Pancreas (tissue), 10 donors: ENCODE measurements at places on chromosomes 6 and 20.

DNA sequence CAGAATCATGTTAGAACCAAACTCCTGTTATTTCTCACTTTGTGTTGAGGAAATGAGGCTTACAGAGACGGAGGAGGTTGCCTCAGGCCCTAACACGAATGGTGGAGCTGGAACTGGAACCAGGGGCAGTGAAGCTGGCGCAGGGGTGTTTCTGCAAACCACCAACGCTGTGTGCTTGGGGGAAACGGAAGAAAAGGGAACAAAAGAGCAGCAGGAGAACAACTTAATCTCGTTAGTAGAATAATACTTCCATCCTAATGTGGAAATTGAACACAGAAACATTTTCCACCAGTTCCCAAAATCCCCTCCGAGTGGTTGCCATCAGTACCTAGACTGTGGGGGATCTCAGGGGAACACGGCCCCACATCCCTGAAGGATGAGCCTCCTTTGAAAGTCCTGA lies 103.4 kb upstream of the FRMD1 start:
- DNase-seq, result no peak

DNA sequence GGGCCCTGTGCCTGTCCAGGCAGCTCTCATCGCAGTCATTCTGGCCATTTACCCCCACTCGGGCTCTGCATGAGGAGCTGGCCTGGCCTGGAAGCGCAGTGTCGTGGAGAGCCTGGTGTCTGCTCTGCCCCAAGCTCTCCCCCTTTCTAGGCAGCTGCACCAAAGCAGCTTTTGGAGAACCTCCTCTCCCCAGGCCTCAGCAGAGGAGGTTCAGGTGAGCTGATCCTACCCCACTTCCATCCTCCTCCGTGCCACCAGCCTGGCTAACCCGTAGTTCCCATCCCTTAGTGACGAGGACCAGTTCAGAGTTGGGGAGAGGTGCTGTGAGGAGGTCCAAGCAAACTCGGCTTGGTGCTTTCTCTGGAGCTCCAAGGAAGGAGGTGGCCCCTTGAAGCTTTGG lies 30.5 kb upstream of the PHACTR3 start:
- no peak for DNase-seq

DNA sequence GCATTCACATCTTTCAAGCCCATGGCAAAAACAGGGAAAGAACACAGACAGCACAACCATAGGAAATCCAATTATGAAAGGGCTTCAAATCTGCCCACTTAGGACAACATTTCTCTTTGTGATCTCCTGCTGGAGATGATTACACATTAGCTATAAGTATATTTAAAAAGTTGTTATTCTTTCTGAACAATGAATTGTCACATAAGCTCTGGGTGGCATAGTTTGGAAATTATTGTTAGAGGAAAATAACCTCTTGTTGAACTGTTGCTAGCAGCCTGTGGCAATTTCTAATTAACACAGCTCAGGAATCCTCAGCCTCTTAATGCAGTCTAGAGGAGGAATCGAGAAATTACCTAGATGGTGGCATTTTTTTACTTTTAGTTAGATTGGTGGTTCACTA lies 54.9 kb downstream of the BCAS1 start:
- DNase-seq, result no peak

DNA sequence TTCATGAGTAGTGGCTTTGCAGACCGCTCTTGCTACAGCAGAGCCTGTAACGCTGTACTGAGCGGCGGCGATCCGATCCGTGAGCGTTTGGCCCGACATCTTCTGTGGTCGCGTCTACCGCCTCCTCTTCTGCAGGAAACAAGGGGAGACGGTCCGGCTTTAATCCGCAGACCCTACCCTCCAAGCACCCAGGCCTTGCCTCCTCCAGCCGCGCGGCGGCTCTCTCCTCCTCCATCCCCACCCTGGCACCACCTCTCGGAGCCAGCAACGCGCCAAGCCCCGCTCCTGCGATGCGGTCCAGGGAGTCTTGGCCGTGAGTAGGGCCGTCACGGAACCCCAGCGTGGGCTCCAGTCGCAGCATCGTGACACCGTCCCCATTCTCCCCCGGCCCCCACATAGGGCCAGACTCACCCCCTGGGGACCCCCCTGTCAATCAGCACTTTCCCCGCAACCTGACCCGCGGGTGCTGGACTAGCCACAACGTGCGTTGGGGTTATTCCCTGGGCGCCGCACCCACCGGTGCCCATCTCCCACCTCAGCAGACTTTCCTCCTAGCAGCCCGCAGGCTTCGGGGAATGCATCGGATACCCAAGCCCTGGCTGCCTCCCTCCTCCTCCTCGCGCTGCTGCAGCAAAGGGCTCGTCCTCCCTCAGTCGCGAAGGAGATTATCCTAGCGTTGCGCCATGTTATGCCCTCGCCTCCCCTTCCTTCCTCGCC lies 914 bp downstream of the SNAP91 start:
- peak; percentile 62 for DNase-seq

DNA sequence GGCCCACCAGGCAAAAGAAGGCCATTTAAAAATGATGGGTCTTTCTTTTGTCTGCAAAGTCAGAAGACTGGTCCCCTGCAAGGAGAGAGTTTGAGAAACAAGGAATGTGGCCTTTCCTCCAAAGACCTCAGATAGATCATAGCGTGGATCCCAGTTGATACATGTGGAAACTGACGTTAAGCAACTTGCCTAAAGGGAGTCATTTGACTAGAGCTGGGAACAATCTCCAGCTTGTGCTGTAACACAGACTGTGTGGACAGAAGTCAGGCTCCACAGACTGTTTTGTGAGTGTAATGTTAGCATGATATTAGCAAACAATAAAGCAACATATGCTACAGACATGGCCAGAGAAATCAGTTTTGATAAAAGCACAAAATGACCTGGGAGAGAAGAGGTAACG lies 140.4 kb upstream of the CITED2 start:
- DNase-seq, result no peak

- DNase-seq, result no peak
Measured at GRCh38 chr20:4061987-4062386, 46.6 kb upstream of the RNF24 start.

- no peak for DNase-seq
Measured at GRCh38 chr6:150004101-150004782, 21.1 kb downstream of the RAET1L start.

DNA sequence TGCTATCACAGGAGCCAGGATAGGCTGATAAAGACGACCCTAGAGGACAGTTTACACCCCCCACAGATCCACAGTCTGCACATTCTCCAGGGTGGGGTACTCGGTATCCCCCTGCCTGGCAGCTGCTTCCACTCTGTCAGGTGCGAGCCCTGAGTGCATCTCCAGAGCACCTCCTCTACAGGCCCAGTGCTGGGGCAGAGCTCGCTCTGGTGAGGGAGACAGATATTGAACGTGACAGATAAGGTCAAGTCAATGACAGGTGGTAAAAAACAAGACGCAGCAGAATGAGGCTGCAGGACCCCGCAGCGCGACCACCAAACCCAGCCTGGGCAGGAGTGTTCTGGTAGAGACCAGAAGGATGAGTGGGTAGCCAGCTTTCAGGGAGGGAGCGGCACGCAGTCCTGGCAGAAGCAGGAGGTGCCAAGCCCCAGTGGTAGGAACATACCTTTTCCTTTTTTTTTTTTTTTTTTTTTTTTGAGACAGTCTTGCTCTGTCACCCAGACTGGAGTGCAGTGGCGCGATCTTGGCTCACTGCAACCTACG lies 12.4 kb upstream of the MYL9 start:
- DNase-seq, result no peak

DNA sequence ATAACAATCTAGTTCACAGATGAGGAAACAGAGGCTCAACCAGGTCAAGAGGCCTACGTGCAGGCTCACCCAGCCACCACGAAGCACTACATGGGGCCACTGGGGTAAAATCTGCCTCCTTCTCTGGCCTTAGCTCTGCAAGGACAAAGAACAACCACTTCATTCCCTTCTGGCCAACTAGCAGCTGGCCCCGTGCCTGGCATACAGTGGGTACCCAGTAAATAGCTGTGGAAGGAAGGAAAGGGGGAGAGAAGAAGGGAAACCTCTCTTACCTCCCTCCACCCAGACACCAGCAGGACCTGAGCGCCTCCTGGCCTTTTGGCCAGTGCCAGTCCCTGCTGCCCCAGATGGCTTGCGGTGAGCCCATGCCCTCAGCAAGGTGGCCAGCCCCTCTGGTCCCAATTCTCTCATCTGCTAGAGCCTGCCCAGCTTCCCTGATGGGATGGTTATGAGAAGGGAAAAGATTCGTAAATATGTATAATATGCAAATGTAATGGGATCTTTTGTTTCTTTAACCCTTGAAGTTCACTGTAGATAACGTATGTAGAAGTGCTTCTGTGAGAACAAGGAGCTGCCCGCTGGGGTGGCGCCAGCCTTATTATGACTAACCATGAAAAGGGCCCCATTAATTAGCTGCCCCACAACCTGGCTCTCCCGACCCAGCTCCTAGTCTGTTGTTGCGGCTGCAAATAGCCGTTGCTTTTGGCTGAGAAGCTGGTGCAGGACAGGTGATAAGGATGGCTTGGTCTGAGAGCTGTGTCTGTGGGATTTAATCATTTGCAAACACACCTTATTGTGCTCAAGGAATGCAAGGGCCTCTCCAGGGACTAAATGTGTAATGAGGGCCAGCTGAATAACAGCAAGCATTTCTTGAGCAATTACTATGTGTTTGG lies 62.0 kb downstream of the DLGAP4 start:
- DNase-seq, result no peak

- DNase-seq, result no peak
Measured at GRCh38 chr20:42085366-42085765, 467.2 kb upstream of the CHD6 start.

DNA sequence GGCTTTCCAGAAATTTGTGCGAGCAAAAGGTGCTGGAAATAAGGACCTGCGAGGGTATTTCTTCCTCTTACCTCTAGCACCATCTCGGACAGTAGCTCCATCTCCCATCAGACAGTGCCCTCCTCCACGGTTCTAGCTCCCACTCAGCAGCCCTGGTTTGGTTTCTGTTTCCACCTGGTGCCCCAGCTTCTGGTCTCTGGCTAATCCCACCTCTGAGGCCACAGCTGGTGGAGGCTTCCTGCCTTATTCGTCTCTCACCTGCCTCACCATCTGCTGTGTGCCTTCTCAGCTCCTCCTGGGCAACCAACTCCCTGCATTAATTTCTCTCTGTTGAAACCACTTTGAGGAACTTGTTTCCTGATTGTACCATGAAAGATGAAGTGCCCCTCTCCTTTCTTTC lies 162.4 kb upstream of the CDYL start:
- no peak for DNase-seq

DNA sequence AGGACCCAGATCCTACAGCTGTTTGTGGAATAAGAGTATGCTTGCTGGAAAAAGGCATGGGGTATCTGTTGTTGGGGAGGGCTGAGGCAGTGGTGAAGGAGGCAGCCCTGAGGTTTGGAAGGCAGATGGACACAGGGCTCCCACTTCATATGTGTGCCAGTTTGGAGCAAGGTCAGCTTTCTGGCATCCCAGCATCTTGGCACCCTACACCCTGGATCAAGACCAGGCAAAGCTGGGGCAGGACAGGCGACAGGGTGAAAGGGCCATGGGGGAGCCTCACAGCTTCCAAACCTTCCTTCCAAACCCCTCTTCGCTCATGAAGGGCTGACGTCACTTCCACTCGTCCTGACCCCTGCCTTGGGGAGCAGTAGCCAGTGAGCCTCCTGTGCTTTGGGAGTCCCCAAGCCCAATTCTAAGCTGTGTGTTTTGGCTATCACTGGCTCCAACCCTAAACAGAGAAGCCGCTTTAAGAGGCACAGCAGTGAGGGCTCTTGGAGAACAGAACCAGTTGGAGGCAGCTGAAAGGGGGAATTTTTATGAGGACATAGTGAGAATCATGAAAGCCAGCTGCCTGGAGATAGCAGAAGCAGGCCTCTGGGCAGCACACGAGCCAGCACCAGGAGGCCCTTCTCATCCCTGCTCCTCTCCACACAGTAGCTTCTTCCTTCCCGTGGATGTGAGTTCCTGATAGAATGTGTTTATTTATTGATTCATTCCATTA lies 448.6 kb upstream of the CDH4 start:
- DNase-seq, result no peak
